COR-L47 (cell line): ENCODE measurements at places on chromosomes 1 and 21.

- no peak for DNase-seq
Observed at GRCh38 chr1:183282101-183282855, 96.2 kb downstream of the LAMC2 start.

- no peak for DNase-seq
Observed at GRCh38 chr1:211280910-211281309, 21.7 kb downstream of the RCOR3 start.

GRCh38 chr1:224831501-224831900 is 98.0 kb upstream of the DNAH14 start:
- no peak for DNase-seq

DNA sequence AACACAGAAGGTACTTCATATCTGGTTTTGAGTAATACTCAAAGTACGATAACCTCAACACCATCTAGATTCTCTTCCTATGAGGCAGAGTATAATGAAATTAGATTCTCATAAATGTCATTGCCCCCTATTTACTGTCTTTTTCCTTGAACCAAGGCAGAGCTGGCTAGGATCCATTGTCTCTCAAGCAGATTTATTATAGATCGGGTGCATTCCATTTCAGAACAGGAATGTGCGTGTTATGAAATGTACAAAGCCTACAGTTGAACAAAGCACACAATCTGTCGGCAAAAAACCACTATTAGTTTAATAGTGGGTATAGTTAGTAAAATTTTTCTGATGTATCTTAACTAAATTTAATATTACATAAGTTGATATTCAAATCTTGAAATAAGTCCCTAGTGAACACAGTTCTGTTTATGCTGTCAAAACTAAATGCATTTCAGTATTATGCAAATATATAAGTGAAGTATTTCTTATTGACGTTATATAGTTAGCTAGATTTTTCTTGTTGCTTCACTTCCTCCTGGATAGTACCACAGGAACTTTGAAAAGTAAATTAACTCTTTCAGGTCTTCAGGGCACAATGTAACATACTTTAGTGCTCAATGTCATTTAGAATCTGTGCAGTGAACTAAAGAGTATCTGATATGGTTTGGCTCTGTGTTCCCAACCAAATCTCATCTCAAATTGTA is 92.1 kb downstream of the DDAH1 start:
- no peak for DNase-seq

GRCh38 chr1:12001249-12001917 is 17.9 kb upstream of the MIIP start:
- DNase-seq: no peak

GRCh38 chr1:1121611-1122077 is 5.8 kb upstream of the C1orf159 start:
- DNase-seq: no peak

GRCh38 chr1:230501849-230502248 is 75.7 kb upstream of the PGBD5 start:
- DNase-seq: no peak

- no peak for DNase-seq
Observed at GRCh38 chr1:24989082-24989481, 59.0 kb upstream of the RUNX3 start.

DNA sequence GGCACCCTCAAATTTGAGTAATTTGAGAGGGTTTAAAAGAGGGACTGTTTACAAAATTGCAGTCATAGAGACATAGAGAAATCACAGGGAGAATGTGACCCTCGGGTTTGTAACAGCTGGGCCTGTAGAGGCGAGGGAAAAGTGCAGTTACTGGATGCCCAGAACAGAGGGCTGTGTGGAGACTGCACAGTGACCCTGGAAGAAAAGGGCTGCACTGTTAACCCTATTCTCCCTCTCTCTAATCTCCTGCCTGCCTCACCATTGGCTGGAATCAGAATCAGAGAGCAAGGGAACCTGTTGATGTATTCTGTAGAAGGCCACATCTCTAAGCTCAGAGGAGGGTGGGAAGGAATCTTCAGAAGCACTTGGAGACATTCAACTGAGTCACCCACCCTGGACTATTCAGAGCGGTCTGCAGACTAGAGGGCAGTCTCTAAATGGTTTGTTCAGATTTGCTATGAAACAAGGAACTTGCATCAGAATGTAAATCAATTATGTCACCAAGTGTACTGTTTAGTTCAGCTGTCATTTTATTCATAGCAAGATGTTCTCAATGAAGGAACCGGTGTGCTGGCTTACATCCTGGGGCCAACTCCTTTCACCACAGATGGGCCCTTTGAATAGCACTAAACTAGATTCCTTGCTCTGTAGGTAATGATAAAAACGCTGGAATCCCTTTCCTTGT is 132.2 kb upstream of the HOOK1 start:
- DNase-seq: no peak

- DNase-seq: no peak
Observed at GRCh38 chr1:211710566-211711314, 35.3 kb upstream of the NEK2 start.
